Activated CD4-positive, alpha-beta memory T cell treated with anti-CD3 and anti-CD28 coated beads for 36 hours (primary cell): ENCODE measurements at places on chromosomes 2 and 18.
A peak's percentile ranks its signal among the peaks of the same experiment; 100 is the strongest.

DNA sequence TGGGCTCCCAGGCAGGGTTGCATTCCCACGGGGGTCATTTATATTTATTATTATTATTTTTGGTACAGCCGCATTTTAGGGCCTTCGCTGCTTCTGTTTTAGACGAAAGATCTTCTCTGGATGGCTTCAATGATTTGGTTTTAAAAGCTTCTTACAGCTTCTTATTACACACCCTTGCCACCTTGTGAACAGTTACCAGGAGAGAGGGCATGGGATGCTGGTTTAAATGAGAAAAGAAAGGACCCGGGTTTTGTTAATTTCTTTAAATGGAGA, 1.7 kb downstream of the SH3RF3 start:
- DNase-seq: no peak
- no peak overlapping the region for H3K27ac ChIP-seq
- H3K36me3 ChIP-seq: no peaks in the 10 kb centered on the region
- peaks cover 40% of the 10 kb centered on the region for H3K27me3 ChIP-seq
- peaks cover 11% of the 10 kb centered on the region for H3K4me1 ChIP-seq
- H3K4me3 ChIP-seq: no peak overlapping the region

GRCh38 chr2:197306696-197307040, 3.9 kb downstream of the ANKRD44 start:
- DNase-seq: peak; percentile 58
- peak overlapping the region; percentile 95 for H3K4me3 ChIP-seq
- H3K36me3 ChIP-seq: peaks cover 22% of the 10 kb centered on the region
- H3K27ac ChIP-seq: peak overlapping the region; percentile 99

DNA sequence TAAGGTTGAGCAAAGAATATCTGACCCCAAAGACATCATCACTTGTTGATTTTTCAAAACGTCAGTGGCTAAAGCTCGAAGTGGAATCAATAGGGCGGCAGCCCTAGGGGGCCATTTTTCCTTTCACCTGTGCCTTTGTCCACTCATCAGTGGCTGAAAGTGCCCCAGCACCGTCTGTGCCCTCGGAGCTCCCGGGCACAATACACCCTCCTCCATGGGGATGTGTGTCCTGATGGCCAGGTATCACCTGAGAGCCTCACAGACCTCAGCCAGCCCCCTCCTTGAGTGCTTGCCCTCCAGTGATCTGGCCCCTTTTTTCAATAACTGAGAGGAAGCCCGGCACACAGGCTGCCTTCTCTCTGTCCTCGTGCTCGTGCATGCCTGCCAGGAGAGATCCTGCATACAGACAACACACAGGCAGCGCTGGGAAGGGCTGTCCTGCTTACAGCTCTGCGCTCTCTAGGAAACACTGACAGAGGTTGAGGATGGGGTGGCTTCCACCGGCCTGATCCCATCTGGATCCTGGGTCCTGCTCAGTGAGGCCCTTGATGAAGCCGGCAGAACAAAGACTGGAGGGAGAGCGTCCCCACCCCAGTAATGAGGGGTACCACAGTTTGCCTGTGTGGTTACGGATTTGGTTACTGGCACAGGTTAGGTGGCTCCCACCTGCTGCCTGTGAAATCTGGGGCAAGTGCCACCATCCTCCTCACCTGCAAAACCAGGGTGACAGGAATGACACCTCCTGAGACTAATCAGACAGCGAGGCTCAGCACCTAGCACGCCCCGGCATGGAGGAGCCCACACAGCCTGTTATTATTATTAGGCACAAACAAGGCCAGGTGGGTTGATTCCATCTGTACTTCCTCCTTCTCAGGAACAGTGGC, 197.5 kb upstream of the RAB6C start:
- H3K36me3 ChIP-seq: no peaks in the 10 kb centered on the region
- H3K4me3 ChIP-seq: no peak overlapping the region
- no peak overlapping the region for H3K27ac ChIP-seq
- no peaks in the 10 kb centered on the region for H3K4me1 ChIP-seq

DNA sequence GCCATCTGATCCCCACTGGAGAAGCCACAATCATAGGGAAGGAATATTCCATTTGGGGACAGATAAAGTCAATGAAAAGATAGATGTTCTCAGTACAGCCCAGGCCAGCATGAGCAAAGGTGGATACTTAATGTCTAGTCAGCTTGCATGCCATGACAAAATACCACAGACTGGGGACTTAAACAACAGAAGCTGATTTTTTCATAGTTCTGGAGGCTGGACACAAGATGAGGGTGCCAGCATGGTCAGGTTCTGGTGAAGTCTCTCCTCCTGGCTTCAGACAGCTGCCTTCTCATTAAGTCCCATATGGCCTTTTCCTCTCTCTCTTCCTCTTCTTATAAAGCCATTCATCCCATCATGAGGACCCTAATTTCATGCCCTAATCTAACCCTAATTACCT, 116.1 kb upstream of the CYP1B1 start:
- no peak overlapping the region for H3K4me3 ChIP-seq
- no peaks in the 10 kb centered on the region for H3K4me1 ChIP-seq
- DNase-seq: no peak
- no peaks in the 10 kb centered on the region for H3K27me3 ChIP-seq
- no peaks in the 10 kb centered on the region for H3K36me3 ChIP-seq

- no peak overlapping the region for H3K27ac ChIP-seq
- no peak for DNase-seq
- no peaks in the 10 kb centered on the region for H3K4me1 ChIP-seq
- H3K36me3 ChIP-seq: no peaks in the 10 kb centered on the region
- H3K4me3 ChIP-seq: no peak overlapping the region
These were observed 292.1 kb downstream of the SLC4A3 start for GRCh38 chr2:219919506-219919905.

DNA sequence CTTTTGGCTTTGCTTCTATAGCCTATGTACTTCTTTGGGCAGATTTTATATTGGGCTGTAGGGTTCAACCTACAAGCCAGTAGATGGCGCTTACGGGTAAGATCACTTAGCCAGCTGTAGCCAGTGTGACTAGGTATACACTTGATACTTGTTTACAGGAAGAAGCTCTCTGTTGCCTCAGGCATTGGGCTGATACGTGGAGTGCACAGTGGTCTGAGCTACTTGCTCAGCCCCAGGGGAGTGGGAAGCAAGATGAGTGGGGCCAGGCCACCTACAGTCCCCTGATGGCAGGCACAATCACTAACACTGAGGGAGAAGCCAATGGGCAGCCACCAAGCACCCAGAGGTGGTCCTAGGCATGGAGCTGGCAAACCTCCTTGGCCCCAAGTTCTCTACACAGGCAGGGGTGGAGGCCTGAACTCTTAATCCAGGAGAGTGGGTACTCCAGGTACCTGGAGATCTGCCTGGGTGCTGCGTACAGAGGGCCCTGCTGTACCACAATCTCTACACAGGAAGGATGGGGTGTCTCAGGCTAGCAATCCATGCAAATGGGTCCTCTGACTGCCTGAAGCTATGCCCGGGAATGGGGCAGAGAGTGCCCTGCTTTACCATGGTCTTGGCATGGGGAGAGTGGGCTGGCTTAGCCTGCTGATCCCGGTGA, 122.2 kb downstream of the NCOA1 start:
- no peak overlapping the region for H3K4me3 ChIP-seq
- H3K36me3 ChIP-seq: peaks cover 17% of the 10 kb centered on the region
- peak; percentile 42 for DNase-seq

DNA sequence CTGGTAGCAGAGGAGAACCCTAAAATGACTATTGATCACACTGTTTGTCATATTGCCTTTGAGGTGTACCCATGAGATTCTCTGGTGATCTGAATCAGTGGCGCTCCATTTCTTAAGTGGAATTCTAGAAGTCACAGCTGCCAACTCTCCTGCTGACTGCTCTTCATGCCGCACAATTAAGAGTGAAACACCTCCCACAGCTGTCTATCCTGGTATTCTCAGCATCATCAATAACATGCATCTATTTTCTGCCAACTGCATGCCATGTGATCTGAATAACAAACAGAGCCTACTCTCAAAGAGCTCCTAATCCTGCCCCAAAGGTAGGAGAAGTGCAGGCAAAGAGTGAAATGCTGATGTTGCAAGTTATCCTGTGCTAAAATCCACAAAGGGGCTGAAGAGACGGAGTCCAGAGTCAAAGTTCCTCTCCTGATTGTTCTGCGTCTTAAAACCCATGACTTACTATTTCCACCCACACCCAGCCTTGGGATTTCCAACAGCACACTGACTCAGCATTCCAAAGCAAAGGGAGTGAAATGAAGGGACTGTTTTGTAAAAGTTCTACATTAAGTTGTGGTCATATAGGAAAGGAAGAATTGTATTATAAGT, 13.7 kb upstream of the DAPL1 start:
- H3K4me3 ChIP-seq: no peak overlapping the region
- H3K4me1 ChIP-seq: no peaks in the 10 kb centered on the region
- peaks cover 12% of the 10 kb centered on the region for H3K27me3 ChIP-seq
- no peak for DNase-seq
- H3K36me3 ChIP-seq: no peaks in the 10 kb centered on the region

GRCh38 chr2:145043399-145043834, 523.5 kb upstream of the ZEB2 start:
- H3K27ac ChIP-seq: no peak overlapping the region
- no peaks in the 10 kb centered on the region for H3K4me1 ChIP-seq
- H3K36me3 ChIP-seq: no peaks in the 10 kb centered on the region
- H3K27me3 ChIP-seq: peaks cover 2% of the 10 kb centered on the region

DNA sequence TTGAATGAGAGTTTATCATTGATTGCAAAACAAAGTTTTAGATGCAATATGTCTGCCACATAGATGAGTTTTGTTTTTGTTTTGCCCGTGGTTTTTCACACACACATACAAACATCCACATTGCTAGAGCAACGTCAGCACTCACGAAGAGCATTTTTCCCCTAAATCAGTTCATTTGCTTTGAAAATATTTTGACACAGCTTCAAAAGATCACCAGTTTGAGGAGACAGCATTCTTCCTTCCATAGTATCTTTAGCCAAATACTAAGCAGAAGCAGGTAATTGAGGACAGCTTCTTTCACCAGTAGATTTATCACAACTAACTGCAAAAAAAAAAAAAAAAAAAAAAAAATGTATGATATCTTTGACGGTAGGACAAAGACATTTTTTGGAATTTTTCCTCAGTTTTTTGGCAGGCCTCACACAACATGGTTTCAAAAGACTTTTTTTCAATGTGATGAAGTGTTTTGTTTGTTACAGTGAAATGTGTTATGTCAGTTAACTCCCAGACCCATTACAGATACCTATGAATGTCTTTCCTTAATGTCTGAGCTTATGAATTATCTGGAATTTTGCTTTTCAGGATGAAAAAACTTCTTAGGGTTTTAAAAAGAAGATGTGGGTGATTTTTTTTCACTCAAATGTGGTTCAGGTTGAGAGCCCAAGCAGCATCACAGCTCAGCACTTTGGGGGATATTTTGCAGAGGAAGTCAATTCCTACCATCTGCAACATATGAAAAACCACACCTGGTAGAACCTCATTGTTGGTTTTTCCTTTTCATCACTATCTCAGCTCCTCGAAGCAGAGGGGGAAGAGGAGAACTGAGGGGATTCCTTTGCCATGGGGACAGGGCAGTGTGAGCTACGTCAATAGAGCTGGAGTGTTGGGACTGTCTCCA, 31.6 kb downstream of the AOX1 start:
- DNase-seq: no peak
- no peaks in the 10 kb centered on the region for H3K36me3 ChIP-seq
- peaks cover 9% of the 10 kb centered on the region for H3K27me3 ChIP-seq
- no peak overlapping the region for H3K27ac ChIP-seq
- peaks cover 16% of the 10 kb centered on the region for H3K4me1 ChIP-seq
- no peak overlapping the region for H3K4me3 ChIP-seq

DNA sequence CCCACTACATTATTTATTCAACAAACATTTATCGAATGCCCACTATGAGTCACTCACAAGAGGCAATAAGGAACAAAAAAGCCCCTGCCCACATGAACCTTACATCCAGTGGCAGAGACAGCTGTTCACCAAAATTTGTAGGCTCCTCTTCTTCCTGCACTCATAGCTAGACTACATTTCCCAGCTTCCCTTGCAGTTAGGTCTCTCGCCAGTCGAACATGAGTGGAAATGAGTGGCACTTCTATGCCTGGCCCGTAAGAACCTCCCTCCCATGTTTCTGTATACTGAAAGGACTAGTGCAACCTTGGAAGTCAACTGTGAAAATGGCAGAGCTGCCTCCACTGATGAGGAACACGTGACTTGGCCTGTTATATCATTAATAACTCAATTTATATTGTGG, 19.4 kb upstream of the NCOA1 start:
- no peaks in the 10 kb centered on the region for H3K4me1 ChIP-seq
- H3K27ac ChIP-seq: no peak overlapping the region
- no peak for DNase-seq
- H3K27me3 ChIP-seq: peaks cover 4% of the 10 kb centered on the region

- no peak for DNase-seq
- no peaks in the 10 kb centered on the region for H3K4me1 ChIP-seq
- no peaks in the 10 kb centered on the region for H3K36me3 ChIP-seq
- no peak overlapping the region for H3K27ac ChIP-seq
- H3K4me3 ChIP-seq: no peak overlapping the region
- H3K27me3 ChIP-seq: no peaks in the 10 kb centered on the region
These were observed 28.9 kb downstream of the KCNK3 start for GRCh38 chr2:26721115-26722032.

GRCh38 chr2:183063083-183063482, 15.5 kb upstream of the DUSP19 start:
- no peak for DNase-seq
- no peak overlapping the region for H3K4me3 ChIP-seq
- no peak overlapping the region for H3K27ac ChIP-seq
- H3K27me3 ChIP-seq: peaks cover 26% of the 10 kb centered on the region
